ENCODE measurements at places on chromosomes 16 and 17. TPM values are rescaled to one million over a fixed set of nuclear protein-coding genes. Genes with fewer than 3 reads are reported as not detected.

Gene TEKT1
- total RNA-seq: not detected

Gene PABPN1L
- not detected for total RNA-seq

Gene CD300H
- not detected for total RNA-seq

Gene SCGB1C2
- total RNA-seq: not detected

DNA sequence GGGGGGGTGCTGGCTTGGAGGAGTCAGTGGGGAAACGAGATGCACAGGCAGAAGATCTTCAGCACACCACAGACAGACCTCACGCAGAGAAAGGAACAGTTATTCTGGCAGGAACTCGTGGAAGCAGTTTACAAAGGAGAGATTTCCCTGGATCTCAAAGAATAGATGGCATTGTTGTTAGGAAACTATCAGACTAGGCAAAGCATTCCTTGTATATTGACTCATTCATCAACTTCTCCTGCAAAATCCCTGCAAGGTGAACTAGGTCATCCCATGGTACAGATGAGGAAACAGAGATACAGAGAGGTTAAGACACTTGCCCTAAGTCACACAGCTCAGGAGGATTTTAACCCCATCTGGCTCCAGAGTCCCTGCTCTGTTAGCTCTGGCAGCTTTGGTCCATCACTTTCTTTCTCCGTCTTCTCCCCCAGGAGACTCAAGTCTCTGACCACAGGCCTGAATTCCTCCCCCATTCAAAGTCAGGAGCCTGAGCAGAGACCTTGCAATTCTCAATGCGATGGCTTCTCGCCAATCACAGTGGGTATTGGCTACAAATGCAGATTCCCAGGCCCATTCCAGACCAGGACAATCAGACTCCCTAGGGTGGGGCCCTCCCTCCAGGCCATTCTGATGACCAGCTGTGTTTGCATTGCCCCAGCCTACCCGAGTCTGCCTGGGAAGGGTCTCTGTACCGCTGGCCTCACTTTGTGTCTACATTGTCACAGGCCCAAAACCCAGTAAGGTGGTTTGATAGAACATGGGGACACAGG lies 56.4 kb downstream of the LITAF start:
- no peak for DNase-seq

DNA sequence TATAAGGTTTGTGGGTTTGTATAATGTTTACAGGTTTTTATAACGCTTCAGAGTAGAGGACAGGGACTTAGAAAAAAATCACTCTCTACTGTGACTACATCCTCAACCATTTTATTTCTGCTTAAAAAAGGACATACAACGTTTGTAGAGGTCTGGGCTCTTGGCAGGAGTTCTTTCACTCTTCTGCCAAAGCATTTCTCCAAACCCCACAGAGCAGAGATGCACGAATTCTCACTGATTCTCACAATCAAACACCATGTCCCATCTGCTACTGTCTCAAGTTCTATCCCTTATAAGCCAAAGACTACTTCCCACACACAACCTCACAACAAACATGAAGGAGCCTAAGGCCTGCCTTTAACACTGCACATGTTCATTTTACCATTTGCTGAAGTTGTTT lies 7.0 kb upstream of the ANKFY1 start:
- no peak for DNase-seq

- DNase-seq: no peak
These were observed 275.7 kb downstream of the TOX3 start for GRCh38 chr16:52271088-52271750.

DNA sequence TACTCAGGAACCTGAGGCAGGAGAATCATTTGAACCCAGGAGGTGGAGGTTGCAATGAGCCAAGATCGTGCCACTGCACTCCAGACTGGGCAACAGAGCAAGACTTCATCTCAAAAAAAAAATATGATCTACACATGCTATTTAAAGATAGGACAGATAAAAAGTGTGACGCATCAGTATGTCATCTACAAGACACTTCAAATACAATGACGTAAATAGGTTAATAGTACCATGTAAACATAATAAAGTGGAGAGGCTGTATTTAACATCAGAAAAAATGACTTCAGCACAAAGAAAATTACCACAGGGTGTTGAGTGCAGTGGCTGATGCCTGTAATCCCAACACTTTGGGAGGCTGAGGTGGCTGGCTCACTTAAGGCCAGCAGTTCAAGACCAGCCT lies 20.2 kb downstream of the ZNF778 start:
- DNase-seq: no peak

DNA sequence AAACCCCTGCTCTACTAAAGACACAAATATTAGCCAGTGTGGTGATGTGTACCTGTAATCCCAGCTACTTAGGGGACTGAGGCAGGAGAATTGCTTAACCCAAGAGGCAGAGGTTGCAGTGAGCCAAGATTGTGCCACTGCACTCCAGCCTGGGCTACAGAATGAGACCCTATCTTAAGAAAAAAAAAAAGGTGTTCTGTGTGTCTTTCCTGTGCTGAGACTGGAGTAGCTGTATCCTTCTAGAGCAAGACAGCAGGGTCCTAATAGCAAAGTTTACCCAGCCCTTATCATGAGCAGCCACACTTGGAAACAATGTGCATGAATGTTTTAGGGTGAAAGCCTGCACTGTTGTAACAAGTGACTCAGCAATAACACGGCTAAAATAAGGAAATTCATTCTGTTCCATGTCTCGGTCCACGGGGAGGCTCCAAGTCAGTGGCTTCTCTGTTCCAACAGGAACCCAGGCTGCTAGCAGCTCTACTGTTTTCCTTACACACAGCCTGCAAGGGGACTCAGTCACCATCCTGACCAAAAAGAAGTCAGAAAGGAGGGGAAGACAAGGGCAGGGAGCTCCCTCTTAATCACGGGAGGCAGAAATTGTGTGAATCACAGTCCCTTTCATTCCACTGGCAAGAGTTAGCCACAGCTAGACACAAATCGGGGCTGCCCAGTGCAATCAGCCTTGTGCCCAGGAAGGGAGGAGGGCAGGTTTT lies 7.1 kb upstream of the SLC5A11 start:
- no peak for DNase-seq

DNA sequence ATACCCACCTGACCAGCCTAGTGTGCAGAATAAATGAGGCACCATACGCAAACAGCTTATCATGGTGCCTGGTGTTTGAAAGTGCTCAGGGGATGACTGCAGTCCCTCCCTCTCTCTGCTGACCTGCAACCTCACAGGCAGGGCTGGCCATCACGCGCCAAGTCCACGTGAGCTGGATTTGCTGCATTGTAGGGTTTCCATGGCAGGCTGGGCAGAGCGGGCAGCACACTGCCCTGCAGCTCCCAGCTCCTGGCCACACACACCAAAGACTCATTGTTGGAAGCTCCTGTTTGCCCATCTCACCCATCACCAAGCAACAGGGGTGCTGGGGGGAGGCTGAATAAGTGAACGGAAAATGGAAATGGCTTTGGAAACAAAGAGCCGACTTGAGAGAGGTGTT lies 81.8 kb downstream of the IRX3 start:
- no peak for DNase-seq

DNA sequence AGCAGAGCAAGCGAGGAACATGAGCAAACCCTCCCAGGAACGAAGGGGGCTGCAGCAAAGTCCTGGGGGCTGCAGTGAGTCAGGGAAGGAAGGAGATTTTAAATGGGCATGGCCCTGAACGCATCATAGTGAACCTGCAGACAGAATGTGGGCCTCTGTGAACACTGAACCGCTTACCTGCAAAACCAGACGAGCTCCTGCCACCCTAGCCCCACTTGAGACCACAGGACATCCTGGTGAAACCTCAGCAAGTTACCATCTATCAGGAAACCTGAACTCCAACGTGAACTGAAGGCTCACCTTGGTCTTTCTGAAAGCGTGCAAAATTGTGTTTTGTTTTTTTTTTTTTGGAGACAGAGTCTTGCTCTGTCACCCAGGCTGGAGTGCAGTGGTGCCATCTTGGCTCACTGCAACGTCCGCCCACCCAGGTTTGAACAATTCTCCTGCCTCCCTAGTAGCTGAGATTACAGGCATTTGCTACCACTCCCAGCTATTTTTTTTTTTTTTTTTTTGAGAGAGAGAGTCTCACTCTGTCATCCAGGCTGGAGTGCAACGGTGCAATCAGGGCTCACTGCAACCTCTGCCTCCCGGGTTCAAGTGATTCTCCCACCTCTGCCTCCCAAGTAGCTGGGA lies 30.8 kb downstream of the FANCA start:
- peak; percentile 26 for DNase-seq

- no peak for DNase-seq
These were observed 348.5 kb downstream of the KCNJ2 start for GRCh38 chr17:70517816-70518215.

DNA sequence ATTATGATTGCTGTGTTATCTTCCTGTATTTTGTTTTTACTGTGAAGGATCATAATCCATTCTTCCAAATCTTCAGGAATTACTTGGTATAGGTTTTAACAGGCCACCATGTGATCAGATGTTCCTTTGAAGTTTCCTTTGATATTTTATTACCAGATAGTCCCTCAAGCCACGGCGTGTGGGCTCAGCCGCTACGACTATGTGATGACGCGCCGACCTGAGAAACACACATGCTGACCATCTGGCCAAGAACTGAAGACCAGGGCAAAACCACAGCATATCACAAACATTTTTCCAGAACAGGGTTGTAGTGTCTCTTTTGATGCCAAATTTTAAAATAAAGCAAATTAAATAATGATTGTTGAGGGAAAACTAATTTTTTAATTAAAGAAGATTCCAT lies 47.3 kb downstream of the ZCCHC14 start:
- DNase-seq: no peak

- DNase-seq: no peak
These were observed 27.0 kb downstream of the RSL1D1 start for GRCh38 chr16:11824362-11824761.

DNA sequence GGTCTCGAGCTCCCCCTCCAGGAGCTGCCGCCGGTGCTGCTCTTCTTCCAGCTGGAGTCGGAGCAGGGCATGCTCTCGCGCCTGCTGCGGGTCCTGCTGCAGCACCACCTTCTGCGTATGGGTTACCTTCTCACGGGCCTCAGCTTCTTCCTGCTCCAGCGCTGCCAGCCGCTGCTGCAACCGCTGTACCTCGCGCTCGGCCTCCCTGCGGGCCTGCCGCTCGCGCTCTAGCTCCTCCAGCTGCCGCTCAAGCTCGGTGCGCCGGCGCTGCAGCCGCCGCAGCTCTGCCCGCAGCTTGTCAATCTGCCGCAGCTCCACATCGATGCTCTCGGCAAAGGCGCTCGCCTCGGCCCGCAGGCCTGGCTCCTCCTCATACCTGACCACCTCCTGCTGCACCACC lies 36.9 kb downstream of the UBN1 start:
- DNase-seq: no peak

GRCh38 chr17:2050300-2051060 lies 4.4 kb upstream of the HIC1 start:
- peak; percentile 58 for DNase-seq

DNA sequence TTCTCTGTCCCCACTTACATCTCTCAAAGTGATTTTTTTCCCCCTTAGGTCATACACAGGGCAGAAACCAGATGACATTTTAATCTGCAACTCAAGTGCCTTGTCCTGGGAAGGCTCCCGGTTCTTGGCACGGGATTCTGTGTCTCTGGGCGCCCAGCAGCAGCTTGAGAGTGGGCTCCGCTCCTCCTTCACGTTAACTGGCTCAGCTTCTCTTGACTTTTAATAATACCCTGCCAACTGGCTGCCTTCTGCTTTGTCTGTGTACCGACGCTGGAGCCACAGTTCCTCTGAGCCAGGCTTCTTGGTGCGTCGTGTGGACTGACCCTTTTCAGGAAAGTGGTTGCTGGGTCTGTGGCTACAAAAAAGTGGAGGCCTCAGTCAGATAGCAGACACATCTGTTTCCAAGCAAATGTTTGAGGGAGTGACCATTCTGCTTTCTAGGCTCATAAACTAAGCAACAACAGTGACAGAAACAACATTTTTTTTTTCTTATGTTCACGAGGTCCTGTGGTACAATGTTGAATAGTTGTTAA lies 64.9 kb downstream of the IRF8 start:
- DNase-seq: no peak

DNA sequence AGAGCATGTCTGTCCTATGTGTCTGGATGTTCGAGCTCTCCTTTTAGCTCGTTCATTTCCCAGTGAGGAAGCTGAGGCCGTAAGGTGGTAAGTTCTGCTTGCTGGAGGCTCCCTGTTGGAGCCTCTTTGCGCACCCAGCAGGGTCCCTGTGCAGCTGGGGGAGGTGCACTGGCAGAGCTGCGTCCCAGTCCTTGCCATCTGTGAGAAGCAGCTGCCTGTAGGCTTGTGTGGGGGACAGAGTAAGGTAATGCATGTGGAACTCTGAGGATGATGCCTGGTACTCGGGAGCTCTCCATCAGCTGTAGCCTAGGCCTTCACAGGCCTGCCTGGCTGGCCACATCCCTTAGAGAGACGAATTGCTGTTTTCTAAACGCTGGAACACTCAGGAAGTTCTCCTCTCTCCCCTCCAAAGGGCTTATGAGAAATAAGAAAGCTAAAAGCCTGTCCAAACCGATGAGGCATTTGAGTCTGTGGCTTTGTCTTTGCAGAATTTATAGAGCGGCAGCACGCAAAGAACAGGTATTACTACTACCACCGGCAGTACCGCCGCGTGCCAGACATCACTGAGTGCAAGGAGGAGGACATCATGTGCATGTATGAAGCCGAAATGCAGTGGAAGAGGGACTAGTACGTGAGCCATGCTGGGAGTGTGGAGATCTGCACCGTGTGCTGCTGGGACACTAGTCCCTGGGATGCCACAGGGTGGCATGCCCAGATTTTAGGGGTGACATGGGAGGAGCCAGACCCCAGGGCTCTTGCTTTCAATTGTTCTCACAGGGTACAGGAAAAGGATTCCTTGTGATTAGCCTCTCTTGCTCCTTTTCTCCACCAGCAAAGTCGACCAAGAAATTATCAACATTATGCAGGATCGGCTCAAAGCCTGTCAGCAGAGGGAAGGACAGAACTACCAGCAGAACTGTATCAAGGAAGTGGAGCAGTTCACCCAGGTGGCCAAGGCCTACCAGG lies 1.6 kb downstream of the NDUFB10 start:
- peak; percentile 36 for DNase-seq

GRCh38 chr16:57788951-57789350 lies 13.3 kb downstream of the KIFC3 start:
- DNase-seq: no peak

DNA sequence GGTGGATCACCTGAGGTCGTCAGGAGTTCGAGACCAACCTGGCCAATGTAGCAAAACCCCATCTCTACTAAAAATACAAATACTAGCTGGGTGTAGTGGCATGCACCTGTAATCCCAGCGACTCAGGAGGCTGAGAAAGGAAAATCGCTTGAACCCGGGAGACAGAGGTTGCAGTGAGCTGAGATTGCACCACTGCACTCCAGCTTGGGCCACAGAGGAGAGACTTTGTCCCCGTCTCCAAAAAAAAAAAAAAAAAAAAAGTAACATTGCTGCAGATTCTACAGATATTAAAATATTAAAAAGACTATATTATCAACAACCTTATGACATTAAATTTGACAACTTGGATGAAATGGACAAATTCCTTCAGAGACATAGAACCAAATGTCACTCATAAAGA lies 25.7 kb downstream of the MBTD1 start:
- DNase-seq: no peak

- DNase-seq: no peak
These were observed 2.5 kb downstream of the RANBP10 start for GRCh38 chr16:67803894-67804293.

Measured in CD8-positive, alpha-beta T cell (primary cell).